Activated CD4-positive, alpha-beta T cell treated with anti-CD3 and anti-CD28 coated beads, Interleukin-2, amount 50 U/mL, for 4 hours (primary cell): ENCODE measurements at places on chromosomes 16 and 17.

GRCh38 chr17:45851464-45851863, 6.8 kb downstream of the SPPL2C start:
- DNase-seq: no peak

DNA sequence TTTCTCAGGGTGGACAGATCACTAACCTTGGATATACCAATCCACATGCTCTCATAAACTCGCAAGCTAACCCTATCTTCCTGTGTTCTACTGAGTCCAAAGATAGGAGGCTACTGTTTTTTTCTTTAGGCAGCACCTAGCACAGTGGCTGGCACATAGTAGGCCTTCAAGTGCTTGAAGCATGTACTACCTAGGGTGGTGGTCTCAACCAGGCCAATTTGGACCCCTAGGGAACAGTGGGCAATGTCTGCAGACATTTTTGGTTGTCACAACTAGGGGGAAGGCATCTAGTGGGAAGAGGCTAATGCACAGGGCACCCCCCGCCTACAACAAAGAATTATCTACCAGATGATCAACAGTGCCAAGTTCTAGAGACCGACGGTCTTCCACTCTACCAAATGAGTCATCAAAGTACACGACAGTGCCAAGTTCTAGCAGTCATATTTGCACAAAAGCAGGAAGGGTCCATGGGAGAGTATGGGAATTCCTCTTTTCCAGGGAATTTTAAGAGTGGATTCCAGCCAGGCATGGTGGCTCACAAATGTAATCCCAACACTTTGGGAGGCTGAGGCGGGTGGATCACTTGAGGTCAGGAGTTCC, 390.3 kb downstream of the SLC39A11 start:
- DNase-seq: no peak

DNA sequence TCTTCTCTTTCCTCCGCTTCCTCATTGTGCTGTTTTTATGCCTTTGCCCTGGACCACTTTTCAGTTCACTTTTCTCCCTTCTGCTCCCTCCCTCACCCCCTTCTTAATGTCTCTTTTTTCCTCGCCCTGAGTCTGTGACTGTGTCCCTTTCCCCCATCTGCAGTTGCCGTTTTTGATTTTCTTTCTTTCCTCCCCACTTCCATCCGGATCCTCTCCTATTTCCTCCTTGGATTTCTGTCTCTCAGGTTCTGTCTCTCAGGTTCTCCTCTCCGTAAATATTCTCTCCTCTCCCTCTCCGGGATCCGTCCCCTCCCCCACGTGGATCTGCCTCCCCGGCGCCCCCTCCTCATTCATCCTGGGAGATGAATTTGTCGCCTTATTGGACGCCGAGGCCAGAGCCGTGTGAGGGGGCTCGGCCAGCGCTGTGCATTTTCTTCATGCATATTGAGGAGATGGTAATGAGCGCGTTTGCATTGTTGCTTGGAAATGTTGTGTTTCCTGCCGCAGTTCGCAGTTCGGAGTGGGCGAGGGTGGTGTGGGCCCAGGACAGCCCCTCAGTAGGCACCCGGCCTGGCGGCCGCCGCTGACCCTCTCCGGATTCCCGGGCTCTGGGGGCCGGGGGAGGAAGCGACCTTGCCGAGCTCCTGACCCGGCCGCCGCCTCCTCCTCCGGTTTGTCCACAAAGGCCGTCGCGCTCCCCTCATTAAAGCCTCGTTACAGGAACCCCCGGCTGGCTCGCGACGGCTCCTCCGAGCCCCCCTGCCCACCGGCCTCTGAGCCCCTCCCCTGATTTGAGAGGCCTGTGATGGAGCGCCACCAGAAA, 4.5 kb upstream of the IRX3 start:
- no peak for DNase-seq

- peak; percentile 7 for DNase-seq
These were observed 270.7 kb downstream of the NTN1 start for GRCh38 chr17:9291912-9292560.

GRCh38 chr17:73998653-73999645, 204.5 kb upstream of the RPL38 start:
- DNase-seq: peak; percentile 57

DNA sequence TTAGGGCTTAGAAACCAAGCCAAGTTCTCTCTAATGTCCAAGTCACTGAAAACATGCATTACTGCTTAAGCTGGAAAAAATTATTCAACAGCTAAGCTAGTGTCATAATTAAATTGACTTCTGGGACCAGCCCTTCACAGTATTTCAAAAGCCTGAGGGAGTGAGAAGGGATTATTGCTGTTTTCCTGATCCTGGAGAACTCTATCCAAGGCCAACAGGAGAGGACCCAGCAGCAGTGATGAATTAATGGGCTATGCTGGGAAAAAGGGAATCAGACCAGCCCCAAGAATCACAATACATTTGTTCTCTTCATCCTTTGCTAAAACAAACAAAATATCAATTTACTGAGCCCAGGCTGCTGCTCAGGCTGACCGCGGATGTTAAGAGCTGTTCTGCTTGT, 34.5 kb upstream of the CLEC3A start:
- DNase-seq: no peak

GRCh38 chr16:56267888-56268287, 76.6 kb downstream of the GNAO1 start:
- DNase-seq: no peak

DNA sequence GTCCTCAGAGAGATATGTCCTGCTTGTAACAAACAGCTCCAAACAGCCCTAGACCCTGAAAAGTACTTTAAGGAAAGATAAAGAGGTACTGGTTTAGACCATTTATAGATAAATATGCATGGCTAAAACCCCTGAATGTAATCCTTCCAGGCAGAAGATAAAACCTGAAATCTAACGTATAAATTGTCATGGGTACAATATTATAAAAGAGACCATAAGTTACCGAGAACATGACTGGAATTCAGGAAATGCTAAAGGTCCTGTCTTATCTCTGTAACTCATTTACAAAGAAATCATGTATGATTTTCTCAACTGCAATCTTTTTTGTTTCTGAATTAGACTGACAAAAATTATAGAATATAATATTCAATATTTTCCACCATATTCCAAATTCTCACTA, 9.2 kb upstream of the KANSL1 start:
- DNase-seq: no peak

GRCh38 chr17:7023576-7024401, 939 bp downstream of the BCL6B start:
- DNase-seq: peak; percentile 95

DNA sequence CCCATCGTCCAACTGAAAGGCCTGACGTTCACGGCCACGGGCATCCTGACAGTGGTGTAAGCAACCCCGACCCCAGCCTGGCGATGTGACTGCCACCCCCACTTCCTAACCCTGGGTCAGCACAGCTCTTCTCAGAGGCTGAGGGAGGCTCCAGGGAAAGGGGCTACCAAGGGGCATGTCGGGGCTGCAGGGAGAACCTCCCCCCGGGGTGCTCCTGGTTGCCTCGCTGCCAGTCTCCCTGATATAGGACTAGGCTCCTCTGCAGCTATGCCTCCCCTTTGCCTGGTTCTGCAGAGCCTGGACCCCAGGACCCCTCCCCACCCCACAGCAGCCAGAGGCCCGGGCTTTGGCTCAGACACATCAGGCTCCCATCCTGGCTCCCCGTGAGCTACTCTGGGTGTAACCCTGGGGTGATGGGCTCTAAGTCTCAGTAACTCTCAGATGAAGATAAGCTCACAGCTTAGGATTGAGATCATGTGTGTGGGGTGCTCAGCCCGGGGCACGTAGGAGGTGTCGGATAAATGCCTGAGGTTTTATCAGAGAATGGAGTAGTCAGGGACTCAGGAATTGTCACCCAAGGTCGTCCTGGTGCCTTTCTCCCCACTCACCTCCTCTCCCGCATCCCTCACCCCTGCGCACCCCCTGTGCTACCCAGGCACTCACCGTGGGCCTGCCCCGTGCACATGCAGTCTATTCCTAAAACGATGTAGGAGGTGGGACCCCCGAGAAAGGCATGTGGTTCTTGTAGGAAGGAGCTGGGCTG, 10.6 kb downstream of the ITGAD start:
- DNase-seq: no peak

DNA sequence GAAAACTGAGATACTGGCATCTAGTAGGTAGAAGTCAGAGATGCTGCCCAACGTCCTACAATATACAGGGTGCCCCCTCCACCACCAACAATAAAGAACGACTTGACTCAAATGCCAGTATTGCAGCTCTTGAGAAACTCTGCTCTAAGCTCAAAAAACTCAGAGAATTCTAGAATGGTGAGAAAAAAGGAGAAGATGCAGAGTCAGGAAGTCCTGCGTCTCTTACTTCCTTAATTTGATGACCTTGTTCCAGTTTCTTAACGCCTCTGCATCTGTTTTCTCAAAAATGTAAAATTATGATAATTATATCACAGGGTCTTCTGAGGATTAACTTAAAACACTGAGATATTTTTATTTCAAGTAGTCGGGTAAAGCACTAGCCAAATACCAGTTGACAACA, 1.7 kb upstream of the HSBP1 start:
- no peak for DNase-seq

DNA sequence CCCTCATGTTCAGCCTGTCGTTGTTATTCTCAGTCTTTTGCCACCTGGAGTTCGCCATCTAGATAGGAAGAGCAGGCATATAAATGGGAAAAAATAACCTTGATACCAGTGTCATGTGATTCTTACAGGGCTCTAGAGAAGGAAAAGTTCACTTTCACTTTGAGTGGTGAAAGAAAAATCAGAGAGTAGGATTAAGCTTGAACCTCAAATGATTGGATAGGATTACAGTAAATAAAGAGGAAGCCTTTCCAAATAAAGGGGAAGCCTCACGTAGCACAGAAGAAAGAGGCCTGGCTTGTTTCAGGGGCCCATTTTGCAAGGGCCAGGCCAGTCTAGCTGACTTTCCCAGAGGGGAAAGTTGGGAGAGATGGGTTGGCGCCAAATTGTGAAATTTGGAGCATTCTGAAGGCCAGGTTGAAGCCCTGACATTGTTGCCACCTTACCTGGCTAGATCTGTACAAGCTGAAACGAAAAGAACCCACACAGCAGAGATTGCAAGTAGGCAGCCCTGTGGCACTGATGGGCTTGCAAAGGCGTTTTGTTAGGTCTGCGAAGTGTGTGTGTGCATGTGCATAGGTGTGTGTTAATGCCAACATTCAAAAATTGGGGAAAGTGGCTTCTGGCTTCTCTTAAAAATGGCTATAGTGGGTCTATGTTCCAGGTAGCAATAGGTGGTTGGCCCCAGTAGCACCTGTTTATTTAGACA, 38.8 kb downstream of the TMC6 start:
- no peak for DNase-seq

- no peak for DNase-seq
These were observed 73.2 kb upstream of the EFCAB3 start for GRCh38 chr17:62307196-62307595.

- no peak for DNase-seq
These were observed 11.6 kb downstream of the SRCIN1 start for GRCh38 chr17:38594152-38594551.

GRCh38 chr16:85675251-85675874, 13.4 kb downstream of the GINS2 start:
- DNase-seq: no peak

- peak; percentile 58 for DNase-seq
These were observed 24.2 kb downstream of the B9D1 start for GRCh38 chr17:19338031-19338990.

DNA sequence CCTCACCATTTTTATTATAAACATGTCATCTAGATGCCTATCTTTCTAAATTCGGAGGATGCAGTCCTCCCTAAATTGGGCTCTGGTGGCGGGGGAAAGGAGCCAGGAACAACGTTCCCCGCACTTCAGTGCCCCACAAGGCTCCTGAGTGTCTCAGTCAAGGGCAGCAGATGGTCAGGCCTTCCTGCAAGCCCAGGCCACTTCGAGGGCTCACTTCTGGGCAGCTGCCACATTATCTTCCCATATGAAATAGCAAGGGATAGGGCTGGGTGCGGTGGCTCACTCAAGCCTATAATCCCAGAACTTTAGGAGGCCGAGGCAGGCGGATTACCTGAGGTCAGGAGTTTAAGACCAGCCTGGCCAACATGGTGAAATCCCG, 32.3 kb downstream of the FBXO31 start:
- DNase-seq: no peak

DNA sequence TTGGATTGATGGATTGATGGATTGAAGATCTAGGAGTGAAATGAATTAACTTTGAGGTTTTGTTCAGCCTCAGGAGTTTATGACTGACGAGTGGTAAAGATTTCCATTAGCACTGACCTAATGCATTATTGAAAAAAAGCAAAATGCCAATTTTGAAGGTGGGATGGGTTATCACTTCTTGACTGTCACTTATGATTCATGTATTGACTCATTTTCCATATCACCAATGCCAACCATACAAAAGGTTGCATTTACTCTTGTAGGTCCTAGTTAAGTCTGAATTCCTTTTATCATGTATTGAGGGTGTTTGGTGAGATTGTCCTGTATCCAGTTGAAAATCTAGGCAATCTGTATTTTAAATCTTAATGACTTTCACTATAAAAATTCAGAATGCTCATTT, 57.6 kb downstream of the KNOP1 start:
- DNase-seq: no peak

DNA sequence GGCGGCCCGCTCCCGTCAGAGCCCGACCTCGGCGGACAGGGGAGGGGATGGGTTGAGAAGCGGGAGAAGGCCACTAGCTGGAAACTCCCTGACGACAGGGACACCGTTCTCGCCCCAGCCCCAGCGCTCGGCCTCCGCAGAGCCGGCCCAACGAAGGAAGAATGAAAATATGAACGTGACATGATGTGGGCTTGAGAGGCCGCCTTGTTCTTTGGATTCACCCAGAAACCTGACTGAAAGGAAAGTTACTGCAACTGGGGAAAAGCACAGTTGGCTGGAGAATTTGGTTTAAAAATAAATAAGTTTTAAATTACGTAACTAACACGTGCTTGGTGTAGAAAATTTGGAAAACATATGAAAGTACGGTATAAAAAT, 21.1 kb downstream of the NPTX1 start:
- no peak for DNase-seq

GRCh38 chr16:51621610-51622009, 470.5 kb upstream of the SALL1 start:
- DNase-seq: no peak

DNA sequence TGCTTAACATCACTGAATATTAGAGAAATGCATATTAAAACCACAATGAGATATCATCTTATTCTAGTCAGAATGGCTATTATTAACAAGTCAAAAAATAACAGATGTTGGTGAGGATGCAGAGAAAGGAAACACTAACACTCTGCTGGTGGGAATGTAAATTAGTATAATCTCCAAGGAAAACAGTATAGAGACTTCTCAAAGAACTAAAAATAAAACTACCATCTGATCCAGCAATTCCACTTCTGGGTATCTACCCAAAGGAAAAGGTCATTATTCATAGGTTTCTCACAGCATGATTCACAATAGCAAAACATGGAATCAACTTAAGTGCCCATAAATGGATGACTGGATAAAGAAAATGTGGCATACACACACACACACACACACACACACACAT, 166.4 kb downstream of the CEP112 start:
- DNase-seq: no peak

- no peak for DNase-seq
These were observed 52.4 kb downstream of the ANKRD11 start for GRCh38 chr16:89437991-89438390.

- no peak for DNase-seq
These were observed 1.4 kb downstream of the TMEM235 start for GRCh38 chr17:78232859-78233173.

- no peak for DNase-seq
These were observed 22.1 kb downstream of the CIBAR2 start for GRCh38 chr16:85090181-85090580.

- DNase-seq: no peak
These were observed 1.9 kb downstream of the PFN1 start for GRCh38 chr17:4946312-4946976.

GRCh38 chr17:32946375-32947135, 18.6 kb downstream of the TMEM98 start:
- no peak for DNase-seq
